CD4-positive, alpha-beta T cell treated with Interleukin-17A for 4 hours (primary cell): ENCODE measurements at places on chromosomes 16 and 17.

- DNase-seq = no peak
These were observed 387.3 kb downstream of the MAF start for GRCh38 chr16:79213214-79213613.

- DNase-seq = no peak
These were observed 110.7 kb downstream of the WWOX start for GRCh38 chr16:78209951-78210661.

GRCh38 chr17:29138184-29138955 lies 41.8 kb downstream of the MYO18A start:
- peak; percentile 78 for DNase-seq

- no peak for DNase-seq
These were observed 133.3 kb downstream of the ENGASE start for GRCh38 chr17:79207960-79208359.

DNA sequence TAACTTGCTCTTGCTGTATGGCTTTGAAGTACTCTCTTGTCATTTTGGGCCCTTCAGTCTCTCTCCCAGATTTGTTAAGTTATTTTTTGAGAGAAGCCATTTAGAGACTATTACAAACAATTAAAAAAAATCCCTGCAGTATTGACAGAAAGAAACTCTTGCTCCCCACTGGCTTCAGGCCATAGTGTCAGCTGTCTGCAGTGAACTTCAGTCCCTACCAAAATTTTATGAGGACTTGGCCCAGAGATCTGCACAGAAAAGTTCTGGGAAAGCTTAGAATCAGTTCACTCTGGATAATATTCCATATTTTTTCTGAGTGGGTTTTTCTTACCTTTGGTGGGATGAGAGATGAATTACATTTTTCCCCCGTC lies 30.9 kb upstream of the SUPT4H1 start:
- no peak for DNase-seq

GRCh38 chr17:64085650-64086005 lies 44.3 kb downstream of the ERN1 start:
- DNase-seq = no peak

- DNase-seq = peak; percentile 17
These were observed 2.9 kb upstream of the YPEL2 start for GRCh38 chr17:59328601-59329000.

DNA sequence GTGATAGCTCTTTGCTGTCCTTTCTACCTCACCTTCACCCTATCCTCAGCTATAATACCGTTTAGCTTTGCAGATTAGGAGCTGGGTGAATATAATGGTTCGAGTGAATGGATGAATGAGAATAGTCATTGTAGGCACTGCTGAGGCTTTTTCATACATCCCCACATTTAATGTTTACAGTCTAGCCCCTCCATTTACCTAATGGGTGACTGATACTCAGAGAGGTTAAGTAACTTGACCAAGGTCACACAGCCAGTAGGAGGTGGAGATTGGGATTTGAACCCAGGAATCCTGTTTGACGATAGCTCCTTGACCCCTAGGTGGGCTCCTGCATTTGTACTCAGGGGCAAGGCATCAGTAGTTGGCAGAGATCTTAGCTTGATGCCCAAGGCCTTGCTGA lies 195.6 kb downstream of the CCDC182 start:
- no peak for DNase-seq

DNA sequence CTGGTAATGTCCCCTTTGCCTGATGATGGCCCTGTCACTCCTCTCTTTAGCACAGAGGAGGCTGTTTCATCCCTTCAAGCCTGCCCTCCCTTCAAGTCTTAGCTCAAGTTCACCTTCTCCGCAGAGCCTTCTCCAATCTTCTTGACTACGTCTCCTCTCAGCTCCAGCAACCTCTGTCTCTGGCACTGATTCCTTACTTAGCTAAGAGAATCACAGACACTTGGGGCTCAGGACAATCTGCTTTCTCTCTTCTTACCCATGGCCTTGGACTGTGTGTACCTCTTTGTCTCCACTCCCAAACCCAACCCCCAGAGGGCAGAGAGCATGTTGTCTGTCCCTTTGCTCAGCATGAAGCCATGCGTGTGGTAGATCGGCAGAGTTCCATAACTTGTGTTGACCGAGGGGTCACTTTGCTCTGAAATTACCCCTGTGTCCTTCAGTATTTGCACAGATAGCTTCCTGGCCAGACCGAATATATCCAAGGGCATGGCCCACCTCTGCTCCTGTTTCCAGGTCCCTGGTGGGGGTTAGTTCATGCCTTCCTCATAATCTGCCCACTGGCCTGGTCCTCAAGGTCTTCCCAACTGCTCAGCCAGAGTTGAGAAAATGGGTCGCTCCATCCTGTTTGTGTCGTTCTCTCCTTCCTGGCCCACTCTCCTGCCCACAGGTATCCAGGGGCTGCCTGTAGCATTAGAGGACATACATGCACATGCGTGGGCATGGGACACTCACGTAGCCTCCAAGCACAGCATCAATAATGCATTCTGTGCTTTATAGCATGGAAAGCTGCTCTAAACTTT lies 41.6 kb downstream of the MAPT start:
- no peak for DNase-seq

DNA sequence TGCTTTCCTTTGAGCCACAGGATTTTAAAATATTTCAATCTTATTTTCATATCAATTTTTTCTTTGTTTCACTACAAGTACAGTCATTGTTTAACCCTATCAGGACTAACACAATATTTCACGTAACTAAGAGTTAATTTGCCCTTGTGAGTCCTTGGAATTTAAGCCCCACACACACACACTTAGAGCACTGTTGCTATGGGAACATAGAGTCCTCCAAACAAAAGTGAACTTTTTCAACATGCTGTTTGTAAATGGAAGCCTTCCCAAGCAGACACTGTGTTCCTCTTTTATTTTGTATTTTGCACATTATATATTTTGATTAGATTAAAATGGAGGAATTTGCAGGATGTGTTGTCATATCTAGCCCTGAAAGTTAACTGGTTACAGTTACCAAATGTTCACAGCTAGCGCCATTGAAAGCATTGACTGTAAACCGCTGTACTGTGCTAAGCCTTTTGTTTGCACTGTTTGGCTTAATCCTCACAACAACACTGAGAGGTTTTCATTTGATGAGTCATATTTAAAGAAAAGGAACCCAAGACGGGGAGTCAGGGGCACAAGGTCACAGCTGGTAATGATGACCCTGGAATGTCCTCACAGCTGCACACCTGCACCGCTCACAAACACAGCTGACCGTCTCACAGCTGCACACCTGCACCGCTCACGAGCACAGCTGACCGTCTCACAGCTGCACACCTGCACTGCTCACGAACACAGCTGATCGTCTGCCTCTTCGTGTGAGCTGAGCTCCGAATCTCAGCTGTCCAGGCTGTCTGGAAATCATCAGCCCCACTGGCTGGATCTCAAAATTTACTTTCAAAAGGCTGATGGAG lies 6.3 kb downstream of the HSBP1 start:
- DNase-seq = no peak

- DNase-seq = no peak
These were observed 16.4 kb downstream of the CDH5 start for GRCh38 chr16:66382966-66383299.

DNA sequence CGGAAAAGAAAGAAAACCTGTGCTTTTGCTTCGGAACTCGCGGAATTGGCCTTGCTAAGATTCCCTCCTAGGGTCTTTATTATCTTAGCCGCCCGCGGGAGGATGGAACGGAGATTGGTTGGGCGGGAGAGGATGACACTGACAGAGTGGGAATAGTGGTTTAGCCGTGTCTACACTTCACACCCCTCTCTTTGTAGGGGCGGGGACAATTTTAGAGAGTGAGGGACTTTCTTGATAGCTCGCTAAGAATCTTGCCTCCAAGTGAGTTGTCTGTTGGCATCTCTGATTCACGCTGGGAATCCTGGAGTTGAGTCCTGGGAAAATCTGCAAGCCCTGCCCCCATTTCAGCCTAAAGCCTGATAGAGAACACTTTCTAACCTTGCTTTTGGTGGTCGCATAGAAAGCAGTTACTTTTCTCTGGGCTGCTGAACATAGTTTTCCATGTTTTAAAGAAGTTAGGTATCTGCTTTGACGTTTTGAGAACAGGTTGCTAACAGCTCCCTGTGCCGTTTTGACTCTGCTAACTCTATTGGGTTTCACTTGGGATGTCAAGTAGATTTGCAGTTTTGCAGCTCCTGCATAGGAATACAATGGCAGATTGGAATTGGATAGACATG lies 697 bp downstream of the NOL11 start:
- DNase-seq = no peak

GRCh38 chr16:53666786-53667415 lies 36.8 kb downstream of the RPGRIP1L start:
- no peak for DNase-seq

- no peak for DNase-seq
These were observed 168.1 kb downstream of the C16orf95 start for GRCh38 chr16:87149051-87149450.
